Central memory CD4-positive, alpha-beta T cell (primary cell): ENCODE measurements at places on chromosomes 5 and 9.

DNA sequence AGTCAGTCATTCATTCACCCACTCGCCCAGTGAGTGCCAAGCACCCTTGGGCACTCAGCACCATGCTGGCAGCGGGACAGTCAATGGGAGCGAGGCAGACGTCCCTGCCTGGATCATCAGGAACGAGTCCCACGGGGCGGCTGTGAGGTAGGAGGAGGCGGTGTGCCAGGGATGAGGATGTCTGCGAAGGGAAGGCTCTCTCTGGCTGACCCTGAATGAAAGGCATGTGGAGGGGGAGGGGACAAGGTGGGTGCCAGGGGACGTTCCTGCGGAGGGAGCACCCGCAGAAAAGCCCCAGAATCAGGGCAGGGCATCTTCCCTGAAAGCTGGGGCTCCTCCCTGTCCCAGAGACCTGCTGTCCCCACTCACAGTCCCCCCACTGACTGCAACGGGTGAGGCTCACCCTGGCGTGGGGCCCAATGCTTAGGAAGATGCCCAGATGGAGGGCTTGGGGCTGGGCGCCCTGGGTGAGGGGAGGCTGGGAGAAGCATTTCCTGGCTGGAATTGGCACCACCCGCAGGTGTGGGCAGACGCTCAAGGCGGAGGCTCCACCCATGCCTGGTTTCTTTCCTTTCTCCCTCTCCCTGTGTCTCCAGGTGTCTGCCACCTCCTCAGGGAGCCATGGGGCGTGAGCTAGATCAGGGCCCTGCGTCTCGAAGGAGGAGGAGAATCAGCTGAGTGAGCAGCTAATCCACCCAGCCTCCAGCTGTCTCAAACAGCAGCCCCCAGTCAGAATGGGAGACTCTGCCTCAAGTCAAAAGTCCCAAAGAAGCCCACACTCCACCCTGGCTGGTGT lies 179.0 kb upstream of the PPP1R26 start:
- no peak for DNase-seq

DNA sequence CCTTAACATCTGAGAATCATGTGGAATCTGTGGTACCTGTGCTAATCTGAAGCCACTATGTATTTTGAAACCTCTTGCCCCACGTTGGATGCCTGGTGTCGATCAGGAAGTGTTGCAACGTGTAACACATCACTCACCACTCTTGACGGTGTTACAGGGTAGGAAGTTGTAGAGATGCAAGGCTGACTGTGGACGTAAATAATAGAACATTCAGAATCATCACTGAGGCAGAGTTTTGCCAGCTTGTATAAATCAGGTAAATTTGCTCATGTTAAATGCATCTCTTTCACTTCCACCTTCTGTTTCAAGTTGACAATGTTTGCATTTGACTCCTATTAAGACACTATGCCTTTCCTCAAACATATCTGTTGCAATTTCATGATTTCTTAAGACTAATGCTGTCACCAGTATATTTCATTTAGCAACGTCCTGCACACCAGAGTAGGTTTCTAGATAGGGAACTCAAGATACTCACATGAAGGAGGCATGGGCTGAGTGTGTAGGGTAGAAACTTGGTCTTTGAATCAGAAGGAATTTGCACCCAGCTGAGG lies 38.1 kb downstream of the BASP1 start:
- DNase-seq, result no peak

- DNase-seq, result no peak
These were observed 33.4 kb upstream of the PTGER4 start for GRCh38 chr5:40646266-40646665.

DNA sequence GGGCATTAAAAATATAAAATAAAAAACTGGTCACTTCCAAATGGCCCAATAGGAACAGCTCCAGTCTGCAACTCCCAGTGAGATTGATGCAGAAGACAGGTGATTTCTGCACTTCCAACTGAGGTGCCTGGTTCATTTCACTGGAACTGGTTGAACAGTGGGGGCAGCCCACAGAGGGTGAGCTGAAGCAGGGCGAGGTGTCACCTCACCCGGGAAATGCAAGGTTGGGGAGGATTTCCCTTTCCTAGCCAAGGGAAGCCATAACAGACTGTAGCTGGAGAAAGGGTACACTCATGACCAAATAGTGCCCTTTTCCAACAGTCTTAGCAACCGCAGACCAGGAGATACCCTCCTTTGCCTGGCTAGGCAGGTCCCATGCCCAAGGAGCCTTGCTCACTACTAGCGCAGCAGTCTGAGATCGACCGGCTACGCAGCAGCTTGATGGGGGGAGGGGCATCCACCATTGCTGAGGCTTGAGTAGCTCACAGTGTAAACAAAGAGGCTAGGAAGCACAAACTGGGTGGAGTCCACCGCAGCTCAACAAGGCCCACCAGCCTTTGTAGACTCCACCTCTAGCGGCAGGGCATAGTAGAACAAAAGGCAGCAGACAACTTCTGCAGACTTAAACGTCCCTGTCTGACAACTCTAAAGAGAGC lies 12.7 kb downstream of the RLN1 start:
- peak; percentile 53 for DNase-seq

DNA sequence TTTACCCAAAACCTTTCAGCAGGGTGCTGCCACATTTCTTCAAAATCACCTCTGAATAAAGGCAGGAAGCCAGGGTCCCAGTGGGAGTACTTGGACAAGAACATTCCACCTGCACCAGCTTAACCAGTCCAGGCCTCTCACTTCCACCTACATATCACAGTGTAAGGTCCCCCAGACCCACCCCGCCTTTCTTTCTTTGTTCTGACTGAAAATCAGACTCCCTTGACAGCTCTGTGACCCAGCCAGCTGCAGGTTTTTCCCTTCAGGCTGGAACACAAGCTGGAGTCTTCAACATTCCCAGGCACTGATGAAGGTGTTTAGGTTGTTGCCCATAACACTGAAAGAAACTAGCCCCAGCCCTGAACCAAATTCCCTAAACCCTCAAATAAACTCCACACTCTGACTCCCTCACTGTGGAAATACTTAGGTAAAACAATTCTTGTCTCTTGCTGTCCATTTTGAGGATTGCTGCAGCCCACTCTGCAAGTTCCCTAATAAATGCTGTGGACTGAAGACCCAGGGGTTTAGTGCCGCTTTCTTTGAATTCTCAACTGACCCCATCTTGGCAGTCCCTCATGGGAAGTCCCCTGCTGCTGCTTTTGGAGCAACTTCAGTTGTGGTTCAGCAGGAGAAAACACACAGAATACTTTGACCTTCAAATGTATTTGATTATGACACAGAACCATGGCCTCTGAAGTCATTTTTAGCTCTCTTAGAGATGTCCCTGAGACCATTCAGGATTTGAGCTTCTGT lies 24.8 kb downstream of the P4HA2 start:
- no peak for DNase-seq
